ENCODE measurements at places on chromosomes 1 and 21.

DNA sequence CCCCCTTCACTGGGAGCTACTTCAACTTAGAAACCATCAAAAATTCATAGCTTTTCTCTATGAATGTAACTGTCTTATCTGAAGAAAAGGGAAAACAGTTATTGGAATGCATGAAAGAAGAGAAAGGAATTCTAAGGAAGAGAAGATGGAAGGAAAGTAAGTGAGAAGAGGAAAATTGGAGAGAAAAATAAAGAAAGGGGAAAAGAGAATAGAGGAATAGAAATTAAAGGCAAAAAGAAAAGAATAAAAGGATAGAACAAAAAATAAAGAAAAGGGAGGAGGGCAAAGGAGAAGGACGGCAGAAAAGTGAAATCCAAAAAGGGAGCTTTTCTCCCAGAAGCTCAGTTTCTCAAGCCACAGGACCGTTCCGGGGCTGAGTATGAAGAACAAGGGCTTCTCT is 9.9 kb upstream of the PROX1 start:
- DNase-seq: no peak

GRCh38 chr1:61226791-61227567 is 144.6 kb downstream of the NFIA start:
- DNase-seq: no peak

DNA sequence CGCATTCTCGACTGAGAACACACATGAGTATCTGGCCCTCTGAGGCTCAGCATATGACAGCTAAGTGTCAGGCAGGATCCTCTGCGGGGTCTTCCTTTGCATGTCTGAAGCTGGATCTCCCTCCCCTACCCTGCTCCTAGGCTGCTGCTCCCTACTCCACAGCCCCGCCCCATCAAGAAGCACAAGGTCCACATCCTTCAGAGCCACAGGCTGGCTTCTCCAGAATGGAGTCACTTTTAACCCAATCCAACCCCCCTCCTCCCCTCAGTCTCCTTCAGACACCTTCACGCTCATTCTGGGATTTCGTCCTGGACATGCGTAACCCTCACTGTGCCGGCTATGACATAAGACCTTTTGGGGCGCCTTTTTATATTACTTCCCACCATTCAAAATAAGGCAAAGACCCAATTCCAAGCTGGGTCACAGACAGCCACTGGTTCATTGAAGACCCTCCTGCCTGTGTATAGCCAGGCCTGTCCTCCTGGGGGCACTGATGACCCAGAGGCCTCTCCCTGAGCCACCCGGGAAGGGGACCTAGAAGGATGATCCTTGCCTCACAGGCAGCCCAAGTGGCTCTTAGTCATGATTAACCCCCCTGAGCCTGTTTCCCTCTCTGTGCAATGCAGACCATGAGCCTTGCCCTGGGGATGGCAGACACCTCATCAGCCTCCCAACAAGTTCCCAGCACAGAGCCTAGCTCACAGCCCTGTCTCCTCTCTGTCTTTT is 4.7 kb downstream of the ADGRB2 start:
- DNase-seq: no peak

- no peak for DNase-seq
Observed at GRCh38 chr1:65458730-65459396, 38.4 kb downstream of the LEPR start.

- no peak for DNase-seq
Observed at GRCh38 chr21:33854604-33855003, 61.0 kb downstream of the ATP5PO start.

GRCh38 chr1:54823670-54824069 is 22.5 kb upstream of the TTC22 start:
- no peak for DNase-seq

DNA sequence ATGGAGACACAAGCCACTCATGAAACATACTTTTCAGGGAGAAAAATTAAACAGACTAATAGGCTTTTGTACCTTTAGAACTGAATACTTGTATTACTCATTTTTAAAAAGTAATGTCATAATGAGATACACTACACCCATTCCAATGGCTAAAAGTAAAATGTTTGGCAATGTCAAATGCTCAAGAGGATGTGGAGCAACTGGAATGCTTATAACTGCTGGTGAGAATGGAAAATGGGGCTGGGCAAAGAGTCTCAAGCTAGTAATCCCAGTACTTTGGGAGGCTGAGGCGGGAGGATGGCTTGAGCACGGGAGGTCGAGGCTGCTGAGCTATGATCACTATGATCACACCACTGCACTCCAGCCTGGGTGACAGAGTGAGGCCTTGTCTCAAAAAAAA is 86.3 kb downstream of the NKAIN1 start:
- DNase-seq: no peak

DNA sequence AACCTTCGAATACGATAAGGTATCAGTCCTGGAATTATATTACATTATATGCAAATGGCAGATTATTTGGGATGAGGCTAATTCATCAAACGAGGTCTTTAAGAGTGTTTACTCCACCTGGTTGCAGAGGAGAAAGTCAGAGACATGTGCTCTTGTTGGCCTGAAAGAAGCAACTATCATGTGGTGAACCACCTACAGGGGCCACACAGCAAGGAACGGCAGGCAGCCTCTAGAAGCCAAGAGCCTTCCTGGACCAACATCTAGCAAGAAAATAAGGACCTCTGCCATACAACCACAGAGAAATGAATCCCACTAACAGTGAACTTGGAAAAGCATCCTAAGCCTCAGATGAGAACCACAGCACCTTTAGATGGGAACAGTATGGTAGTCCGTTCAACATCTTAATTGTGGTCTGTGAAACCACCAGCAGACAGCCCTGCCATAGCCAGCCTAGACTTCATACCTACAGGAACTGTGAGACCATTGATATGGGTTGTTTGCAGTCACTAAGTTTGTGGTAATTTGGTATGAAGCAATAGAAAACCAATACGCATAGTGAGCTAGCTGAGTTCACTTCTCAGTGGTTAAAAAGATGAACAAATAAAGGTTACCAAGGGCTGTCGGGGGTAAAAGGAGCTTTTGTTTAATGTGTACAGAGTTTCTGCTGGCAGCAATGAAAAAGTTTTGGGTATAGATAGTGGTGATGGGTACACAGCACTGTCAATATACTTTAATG is 345.7 kb upstream of the RUNX1 start:
- DNase-seq: no peak

DNA sequence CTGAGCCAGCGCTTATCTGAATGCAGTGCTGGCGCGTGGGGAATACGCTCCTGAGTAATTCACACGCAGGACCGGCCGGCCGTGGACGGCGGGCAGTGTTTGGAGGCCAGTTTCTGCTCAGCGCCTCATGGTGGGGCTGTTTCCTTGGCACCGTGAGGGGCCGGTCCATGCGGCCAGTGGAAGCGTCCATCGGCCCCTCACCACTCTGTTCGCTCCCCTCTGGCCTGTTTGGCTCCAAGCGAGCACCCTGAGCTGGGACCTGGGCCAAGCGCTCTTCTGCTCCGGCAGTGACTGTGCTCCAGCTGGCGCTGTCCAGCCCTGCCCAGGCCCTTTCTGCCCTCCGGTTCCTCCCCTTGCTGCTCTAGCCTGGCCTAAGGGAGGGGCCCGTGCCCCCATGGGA is 16.3 kb upstream of the PLCH2 start:
- no peak for DNase-seq

GRCh38 chr1:30464187-30464617 is 259.2 kb downstream of the MATN1 start:
- no peak for DNase-seq

- no peak for DNase-seq
Observed at GRCh38 chr1:32042330-32042729, 28.7 kb downstream of the KHDRBS1 start.

GRCh38 chr21:26403321-26403720 is 169.8 kb downstream of the CYYR1 start:
- DNase-seq: no peak

DNA sequence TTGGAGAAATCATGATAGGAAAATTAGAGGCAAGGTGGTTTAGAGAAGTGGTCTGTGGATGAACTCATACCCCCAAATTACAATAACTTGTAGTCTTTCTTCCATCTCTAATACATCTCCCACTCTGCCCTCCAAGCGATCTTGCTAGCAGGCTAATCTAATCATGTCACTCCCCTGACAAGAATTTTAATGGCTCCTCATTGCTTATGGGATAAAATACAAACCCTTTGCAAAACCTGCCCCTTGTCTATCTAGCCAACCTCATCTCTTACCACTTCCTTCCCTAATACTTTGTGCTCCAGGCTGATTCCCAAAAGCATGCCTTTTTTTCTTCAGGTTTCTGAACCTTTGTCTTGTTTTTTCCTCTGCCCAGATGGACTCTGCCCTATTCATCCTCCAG is 71.3 kb upstream of the LRRN2 start:
- DNase-seq: no peak

- no peak for DNase-seq
Observed at GRCh38 chr1:3168678-3169077, 99.7 kb downstream of the PRDM16 start.

- DNase-seq: no peak
Observed at GRCh38 chr1:230495076-230495475, 68.9 kb upstream of the PGBD5 start.

DNA sequence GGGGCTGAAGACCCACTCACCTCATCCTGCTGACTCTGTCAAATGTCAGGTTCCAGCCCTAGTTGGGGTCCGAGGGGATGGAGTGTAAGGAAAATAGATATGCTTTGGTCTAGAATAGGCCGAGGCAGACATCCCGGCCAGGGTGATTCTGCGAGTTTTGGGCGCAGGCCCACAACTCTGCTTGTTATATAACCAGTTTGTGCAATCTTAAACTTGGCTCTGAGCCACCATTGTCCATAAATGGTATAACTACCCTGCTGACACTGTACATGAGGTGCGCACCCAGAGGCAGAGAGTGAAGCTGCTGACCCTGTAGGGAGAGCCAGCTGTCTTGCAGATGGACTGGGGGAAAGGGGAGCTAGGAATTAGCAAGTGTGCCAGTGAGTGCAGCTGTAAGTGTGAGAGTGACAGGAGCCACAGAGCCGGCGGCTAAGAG is 1388.8 kb downstream of the AMY1C start:
- no peak for DNase-seq

- no peak for DNase-seq
Observed at GRCh38 chr1:53090227-53091147, 28.5 kb downstream of the PODN start.
